Stimulated activated CD8-positive, alpha-beta memory T cell treated with anti-CD3 and anti-CD28 coated beads, Interleukin-4, amount 100 ng/mL, for 24 hours (primary cell): ENCODE measurements at places on chromosomes 5 and 9.

DNA sequence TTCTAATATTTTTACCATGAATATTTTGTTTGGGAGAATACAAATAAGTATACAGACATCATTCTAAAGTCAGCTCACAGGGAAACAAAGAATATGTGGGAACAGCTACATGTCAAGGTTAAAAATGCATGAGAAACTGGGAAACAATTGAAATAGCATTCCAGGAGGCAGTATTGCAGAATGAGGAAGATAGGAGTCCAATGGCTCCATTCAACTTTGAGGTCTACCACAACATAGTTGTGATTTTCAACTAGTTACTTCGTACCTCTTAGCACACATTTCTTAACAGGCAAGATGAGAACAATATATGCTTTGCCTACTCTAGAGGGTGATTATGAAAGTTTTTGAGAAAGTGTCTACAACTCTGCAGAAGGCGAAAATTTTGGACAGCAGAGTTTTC, 35.2 kb upstream of the CAST start:
- no peak for DNase-seq

DNA sequence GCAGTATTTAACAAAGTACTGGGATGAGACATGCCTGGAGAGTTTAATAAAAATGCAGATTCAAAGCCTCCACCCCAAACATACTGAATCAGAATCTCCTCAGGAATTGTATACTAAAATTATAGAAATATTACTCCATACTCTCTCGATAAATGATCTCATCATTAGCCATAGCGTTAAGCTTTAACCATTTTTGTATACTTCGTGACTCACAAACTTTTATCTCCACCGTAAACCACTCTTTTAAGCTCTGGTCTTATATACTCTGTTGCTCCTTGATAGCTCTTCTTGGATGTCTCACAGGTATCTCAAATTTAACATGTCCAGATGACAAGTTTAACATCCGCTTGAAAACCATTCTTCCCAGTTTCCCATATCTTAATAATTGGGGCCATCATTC, 327.8 kb downstream of the ADGRV1 start:
- DNase-seq, result no peak

- DNase-seq, result no peak
These were observed 28.7 kb downstream of the DNM1 start for GRCh38 chr9:128231638-128232527.

DNA sequence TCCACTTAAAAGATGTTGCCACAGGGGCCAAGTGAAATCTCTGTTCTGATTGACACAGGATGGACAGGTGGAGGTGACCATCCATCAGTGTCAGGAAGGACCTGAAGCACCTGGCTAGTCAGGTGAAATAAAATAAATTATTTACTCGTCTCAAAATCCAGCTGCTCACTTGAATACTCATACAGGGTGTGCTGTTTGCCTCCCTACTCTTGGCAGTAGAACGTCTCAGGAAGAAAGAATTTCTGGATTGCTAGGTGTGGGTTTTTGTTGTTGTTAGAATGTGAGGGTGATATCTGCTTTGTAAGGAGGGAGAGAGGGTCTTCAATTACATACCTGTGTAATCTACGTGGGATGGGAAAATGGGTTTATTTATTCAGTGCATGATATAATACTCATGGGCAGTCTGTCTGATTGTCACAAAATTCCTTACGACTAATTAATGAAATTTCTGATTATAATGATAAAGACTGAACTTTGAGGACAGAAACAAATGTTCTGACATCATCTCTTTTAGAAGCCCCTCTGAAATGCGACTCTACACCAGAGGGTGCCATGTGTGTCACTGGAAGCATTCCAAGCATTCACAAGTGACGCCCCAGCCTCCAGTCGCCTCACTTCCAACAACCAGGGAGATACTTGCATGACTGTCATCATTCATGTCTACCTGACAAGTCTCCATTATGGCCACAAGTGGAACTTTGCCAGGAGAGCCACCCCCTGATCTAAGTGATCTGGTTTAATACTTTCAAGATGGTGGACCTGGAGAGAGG, 218.4 kb downstream of the GAPVD1 start:
- no peak for DNase-seq

GRCh38 chr5:146440870-146441495, 6.2 kb upstream of the TCERG1 start:
- no peak for DNase-seq

DNA sequence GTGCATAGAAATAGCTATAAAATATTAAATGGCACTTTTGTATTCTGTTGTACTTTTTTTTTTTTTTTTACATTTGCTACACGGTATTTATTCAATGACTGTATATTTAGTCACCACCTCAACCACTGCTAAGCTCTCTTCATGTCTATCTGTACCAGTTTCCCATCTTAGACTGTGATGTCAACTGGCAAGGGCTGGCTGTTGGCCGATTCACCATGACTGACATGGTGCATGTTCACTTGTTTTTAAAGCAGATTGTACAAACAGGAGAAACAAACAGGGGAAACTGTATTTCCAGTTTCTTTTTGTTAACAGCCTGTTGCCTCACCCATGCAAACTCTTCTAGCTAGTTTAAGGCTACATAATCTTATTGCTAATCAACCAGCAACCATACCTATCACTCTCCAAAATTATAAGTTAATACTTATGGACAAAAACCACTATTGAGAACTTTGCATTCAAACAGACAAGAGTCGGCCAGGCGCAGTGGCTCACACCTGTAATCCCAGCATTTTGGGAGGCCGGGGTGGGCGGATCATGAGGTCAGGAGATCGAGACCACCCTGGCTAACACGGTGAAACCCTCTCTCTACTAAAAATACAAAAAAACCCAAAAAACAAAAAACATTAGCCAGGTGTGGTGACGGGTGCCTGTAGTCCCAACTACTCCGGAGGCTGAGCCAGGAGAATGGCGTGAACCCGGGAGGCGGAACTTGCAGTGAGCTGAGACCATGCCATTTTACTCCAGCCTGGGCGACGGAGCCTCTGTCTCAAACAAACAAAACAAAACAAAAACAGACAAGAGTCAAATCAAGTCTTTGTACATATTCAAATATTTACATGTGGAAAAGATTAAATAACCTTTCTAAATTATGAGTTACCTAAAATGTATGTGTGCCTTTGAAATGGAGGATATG, 13.2 kb downstream of the ZFAND5 start:
- DNase-seq, result no peak

- DNase-seq, result no peak
These were observed 288.1 kb downstream of the GADD45G start for GRCh38 chr9:89892920-89893319.

DNA sequence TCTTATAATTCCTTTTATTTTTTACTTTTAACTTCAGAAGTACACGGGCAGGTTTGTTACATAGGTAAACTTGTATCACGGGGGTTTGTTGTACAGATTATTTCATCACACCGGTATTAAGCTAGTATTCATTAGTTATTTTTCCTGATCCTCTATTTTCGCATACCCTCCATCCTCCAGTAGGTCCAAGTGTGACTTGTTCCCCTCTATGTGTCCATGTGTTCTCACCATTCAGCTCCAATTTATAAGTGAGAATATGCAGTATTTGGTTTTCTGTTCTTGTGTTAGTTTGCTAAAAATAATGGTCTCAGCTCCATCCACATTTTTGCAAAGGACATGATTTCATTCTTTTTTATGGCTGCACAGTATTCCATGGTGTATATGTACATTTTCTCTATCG, 43.1 kb upstream of the IFNE start:
- DNase-seq, result no peak

GRCh38 chr5:124908581-124909451, 162.4 kb upstream of the ZNF608 start:
- no peak for DNase-seq

DNA sequence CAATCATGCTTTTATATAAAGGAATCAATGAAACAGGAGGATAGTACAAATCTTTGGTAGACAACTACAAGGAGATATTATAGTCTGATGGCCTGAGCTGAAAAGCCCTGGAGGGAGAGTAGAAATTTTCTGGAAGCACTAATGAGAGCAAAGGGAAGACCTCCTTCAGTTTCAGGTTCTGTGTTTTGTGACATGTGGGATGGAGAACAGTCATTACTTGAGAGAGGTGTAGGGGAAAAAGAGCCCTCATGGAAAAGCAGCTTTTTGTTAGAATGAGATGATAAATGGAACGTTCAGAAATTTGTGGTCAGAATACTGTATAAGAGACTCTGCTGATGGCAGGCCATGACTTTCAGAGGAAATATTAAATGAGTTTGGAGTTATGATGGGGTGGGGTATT, 360.6 kb upstream of the MEF2C start:
- no peak for DNase-seq

GRCh38 chr5:150065346-150065745, 21.0 kb downstream of the CSF1R start:
- DNase-seq, result no peak

DNA sequence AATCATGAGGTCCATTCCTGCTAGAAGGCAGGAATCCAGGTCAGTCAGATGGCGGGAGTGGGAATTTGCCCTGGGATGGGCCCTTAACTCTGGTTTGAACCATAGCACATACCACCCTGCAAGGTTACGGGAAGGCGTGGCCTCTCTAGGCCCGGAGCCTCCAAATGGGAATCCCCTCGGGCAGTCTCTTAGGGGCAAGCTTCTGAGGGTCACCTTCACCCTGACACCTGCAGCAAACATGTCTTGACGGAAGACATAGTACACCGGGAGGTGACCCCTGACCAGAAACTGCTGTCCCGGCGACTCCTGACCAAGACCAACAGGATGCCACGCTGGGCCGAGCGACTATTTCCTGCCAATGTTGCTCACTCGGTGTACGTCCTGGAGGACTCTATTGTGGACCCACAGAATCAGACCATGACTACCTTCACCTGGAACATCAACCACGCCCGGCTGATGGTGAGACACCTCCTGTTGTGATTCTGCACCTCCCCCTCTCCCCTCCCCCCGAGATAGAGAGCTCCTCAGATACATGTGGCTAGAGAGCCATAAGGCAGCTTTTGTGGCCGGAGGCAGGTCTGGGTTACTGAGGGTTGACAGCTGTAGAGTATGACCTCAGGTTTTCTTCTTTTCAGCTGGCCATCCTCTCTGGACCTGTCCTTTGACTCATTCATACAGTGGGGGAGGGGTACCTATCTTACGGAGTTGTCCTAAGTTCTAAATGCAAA, 957 bp downstream of the PRELID1 start:
- no peak for DNase-seq

GRCh38 chr9:128084746-128085145, 16.7 kb downstream of the SLC25A25 start:
- DNase-seq, result no peak

DNA sequence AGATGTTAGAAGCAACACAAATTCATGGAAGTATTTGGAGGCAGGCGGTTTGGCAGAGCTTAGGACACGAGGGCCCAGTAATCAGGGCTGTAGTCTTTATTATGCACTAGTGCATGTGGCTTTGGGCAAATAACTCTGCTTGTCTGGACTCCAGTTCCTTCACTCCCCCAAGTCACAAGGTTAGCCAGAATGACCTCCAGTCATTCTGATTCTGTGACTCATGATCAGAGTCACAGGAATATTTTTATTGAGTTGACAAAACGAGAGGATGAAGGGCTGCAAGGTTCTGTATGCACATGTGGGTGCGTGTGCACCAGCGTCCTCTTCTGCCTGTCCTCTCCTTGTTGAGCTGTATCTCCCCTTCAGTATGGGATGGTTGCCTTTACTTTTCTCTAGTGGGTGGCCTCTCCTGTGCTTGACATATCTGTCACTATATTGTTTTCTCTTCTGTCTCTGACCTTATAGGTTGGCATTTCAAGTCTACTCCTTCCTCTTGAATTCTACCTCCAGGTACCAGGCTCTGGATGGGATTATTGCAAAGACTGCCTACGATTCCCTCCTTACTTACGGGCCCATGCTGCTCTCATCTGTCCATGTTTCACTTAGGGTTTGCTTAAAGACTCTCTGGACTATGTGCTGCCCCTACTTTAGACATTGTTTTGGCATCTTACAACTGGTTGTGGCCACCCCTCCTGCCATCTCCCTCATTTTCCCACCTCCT, 94.6 kb downstream of the KDM4C start:
- DNase-seq, result no peak

DNA sequence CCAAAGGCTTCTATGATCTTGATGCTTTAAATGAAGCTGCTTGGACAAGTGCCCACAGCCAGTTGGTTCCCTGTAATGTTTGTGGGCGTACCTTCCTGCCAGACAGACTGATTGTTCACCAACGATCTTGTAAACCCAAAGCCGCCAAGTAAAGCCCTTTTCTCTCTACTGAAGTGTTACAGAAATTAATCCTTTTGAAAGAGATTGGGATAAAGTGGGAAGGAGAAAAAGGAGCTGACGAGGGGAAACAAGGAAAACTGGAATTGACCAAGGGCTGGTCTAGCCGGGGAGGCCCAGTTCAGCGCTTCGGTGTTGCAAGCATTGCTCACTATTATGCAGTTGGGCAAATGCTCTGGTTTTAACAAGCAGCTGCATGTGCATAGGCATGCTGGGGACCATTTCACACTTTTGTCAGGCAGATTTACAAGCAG, 53.2 kb downstream of the ZNF474 start:
- no peak for DNase-seq

- DNase-seq, result no peak
These were observed 985.3 kb upstream of the DMAC1 start for GRCh38 chr9:8784838-8785237.

- DNase-seq, result no peak
These were observed 49.9 kb downstream of the GDNF start for GRCh38 chr5:37789991-37790390.

DNA sequence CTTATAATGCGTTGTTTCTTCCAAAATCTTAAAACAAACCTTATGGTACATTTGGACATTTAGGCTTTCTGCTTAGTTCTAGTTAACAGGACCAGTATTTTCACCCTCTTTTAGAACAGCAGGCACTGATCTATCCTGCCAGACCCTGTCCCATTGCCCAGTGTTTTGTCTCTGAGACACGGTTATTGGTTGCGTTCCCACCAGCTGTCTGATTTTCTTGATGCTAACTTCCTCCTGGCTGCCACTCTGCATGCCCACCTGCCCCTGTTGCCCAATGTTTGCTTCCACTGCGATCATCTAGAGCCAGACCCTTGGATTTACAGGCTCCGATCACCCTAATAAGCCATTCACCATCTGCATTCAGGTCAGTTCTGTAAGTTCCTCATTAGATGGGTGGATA, 506.0 kb upstream of the CDH6 start:
- DNase-seq, result no peak

GRCh38 chr9:117546894-117547678, 132.2 kb upstream of the ASTN2 start:
- DNase-seq, result no peak

GRCh38 chr9:70594386-70594944, 180.0 kb upstream of the KLF9 start:
- no peak for DNase-seq

- DNase-seq, result no peak
These were observed 42.6 kb upstream of the ANKH start for GRCh38 chr5:14914193-14914592.

- no peak for DNase-seq
These were observed 13.1 kb downstream of the LPCAT1 start for GRCh38 chr5:1510631-1511030.

DNA sequence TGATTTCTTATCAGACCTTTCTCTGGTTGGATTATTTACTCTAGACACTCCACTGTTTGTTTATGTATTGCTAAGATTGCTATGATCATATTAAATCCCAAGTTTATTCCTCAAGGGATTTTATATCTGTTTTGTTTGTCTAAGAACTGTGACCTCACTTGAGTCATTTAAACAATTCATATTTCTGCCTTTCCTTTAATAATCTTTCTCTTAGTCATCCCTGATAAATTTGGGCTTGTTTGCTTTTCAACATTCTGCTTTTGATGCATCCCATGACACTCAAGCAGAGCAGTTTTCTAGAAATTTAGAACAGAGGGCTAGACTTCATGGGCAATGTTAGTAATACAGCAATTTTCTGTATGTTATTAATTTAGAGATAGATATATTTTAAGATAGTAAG, 231.6 kb upstream of the TNC start:
- no peak for DNase-seq
